ENCODE measurements at places on chromosomes 13 and 19. TPM values are rescaled to one million over a fixed set of nuclear protein-coding genes. Genes with fewer than 3 reads are reported as not detected.

DNA sequence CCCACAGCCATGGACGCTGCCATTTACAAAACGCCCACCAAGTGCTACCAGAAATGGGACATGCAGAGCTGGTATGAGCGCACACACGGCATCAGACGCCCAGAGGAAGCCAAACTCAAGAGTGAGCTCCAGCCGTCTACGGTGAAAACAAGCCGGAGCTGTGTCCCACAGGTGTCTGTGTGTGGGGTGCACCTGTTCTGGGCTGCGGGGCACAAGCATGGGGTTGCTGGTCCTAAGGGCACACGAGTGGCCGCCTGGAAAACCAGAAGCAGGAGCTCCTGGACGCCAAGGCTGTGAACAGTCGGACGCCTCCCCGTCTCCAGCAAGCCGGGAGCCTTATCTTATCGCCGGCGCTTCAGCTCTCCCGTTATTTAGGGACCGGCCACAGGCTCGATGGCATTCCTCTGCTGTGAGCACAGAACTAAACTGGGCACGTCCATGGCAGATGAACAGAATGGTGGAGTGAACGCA, 1.3 kb downstream of the ADPRHL1 start:
- DNase-seq: no peak

DNA sequence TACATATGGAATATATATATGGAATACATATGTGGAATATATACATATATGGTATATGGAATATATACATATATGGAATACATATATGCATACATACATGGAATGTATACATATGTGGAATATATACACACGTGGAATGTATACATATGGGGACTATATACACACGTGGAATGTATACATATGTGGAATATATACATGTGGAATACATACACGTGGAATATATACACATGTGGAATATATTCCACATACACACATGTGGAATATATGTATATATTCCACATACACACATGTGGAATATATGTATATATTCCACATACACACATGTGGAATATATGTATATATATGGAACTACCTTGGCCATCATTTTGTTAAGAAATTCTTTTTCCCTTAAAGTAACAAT, 31.1 kb downstream of the ZNF571 start:
- DNase-seq: no peak

- no peak for DNase-seq
Measured at GRCh38 chr13:49000247-49000646, 24.5 kb downstream of the FNDC3A start.

- no peak for DNase-seq
Measured at GRCh38 chr13:28568286-28568685, 73.4 kb upstream of the FLT1 start.

GRCh38 chr19:39814595-39814994, 19.4 kb downstream of the DYRK1B start:
- no peak for DNase-seq

DNA sequence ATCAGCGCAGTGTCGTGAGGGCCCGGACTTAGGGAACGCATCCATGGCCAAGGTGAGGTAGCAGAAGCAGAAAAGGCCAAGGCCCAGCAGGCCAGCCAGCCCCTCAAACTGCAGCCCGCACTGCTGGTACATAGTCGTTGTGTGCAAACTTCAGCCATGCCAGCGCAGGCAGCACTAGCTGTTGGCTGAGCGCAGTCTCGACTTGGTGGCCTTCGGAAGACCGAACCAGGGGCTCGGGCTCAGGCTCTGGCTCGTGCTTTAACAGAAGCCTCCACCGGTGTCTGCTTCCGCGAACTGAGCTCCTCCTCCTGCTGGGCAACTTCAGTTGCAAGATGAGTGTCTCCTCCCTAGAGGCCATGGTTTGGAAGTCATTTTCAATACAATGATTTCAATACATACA, 157.5 kb downstream of the DNAJC15 start:
- DNase-seq: no peak

GRCh38 chr19:35074426-35075201, 33.1 kb downstream of the HPN start:
- no peak for DNase-seq

DNA sequence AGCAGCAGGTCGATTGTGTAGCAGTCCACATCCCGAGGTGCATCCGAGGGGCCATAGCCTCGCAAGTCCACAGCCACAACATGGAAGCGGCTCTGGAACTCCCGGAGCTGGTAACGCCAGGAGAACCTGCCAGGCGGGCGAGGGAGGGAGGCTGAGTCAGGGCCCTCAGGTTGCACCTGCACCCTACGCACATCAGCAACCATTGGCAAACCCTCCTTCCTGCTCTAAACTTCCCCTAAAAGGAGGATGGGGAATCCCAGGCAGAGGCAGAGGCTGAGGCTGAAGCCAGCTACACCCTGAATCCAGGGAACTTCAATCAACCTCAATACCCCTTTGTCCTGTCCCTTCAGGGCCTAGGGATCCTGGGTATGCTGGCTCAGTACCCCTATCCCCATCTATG, 977 bp downstream of the EPHX3 start:
- no peak for DNase-seq

GRCh38 chr13:113962975-113963374, 10.9 kb downstream of the C13orf46 start:
- DNase-seq: no peak

Gene ICAM1
- total RNA-seq: 4.0 TPM
